ENCODE measurements at places on chromosomes 4 and X.

GRCh38 chr4:143127621-143128020 is 57.1 kb upstream of the USP38 start:
- no peak for DNase-seq

GRCh38 chr4:68591204-68591603 is 15.1 kb upstream of the UGT2B17 start:
- DNase-seq, result no peak

- peak; percentile 21 for DNase-seq
Observed at GRCh38 chr4:105196523-105197145, 50.0 kb downstream of the TET2 start.

- DNase-seq, result peak; percentile 38
Observed at GRCh38 chr4:122003335-122003734, 51.5 kb upstream of the TRPC3 start.

DNA sequence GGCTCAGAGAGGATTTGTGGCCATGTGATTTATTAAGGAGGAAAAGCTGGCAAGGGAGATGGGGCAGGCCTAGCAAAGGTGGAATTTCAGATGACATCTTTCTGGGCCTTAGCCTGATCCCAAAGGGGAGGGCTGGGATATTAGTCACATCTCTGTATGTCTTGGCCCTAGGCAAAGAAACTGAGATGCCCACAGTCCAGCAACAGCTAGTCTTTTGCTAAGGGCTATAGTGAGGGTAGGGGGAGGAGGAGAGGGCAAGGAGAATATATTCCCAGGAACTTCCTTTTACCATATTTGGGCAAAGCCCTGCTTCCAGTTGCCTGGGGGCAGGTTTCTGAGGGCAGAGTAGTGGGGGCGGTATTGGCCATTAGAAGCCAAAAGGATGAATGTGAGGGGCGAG is 209.8 kb upstream of the NR3C2 start:
- no peak for DNase-seq

GRCh38 chrX:16946971-16947562 is 609 bp downstream of the REPS2 start:
- no peak for DNase-seq

DNA sequence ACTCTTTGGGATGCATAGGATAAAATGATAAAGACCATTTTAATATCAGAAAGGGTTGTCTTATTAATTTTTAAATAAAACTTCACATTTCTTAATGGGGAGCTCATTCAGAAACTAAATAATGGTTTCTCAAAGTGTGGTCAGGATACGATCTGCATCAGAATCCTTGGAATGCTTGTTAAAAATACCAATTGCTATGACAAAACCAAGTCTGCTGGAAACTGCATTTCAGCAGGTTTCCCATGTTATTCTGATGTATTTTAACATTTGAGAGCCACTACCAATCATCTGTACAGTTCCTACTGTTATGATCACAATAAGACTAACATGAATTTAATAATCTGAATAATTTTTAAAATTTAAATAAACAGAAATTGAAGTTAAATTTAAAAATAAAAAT is 115.1 kb downstream of the SOWAHB start:
- DNase-seq, result no peak

DNA sequence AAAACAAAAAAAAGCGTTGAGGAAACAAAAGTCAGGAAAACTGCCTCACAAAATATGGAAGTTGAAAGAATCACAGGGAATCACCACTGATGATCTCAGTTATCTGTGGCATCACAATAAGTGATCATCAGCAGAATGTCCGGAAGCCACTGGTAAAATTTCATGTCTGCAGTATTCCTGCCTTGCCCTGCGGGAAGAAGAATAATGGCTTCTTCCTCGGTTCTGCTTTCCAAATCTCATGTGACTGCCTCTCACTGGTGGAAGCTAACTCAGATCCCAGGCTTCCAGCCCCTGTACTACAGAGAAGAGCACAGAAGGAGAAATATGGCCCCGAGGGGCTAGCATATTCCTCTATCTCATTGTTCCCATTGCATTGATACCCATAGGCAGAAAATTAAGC is 12.7 kb upstream of the ZNF330 start:
- no peak for DNase-seq

- DNase-seq, result no peak
Observed at GRCh38 chr4:7341491-7342222, 93.1 kb downstream of the PSAPL1 start.

GRCh38 chrX:125436855-125437254 is 117.2 kb downstream of the TEX13C start:
- no peak for DNase-seq

DNA sequence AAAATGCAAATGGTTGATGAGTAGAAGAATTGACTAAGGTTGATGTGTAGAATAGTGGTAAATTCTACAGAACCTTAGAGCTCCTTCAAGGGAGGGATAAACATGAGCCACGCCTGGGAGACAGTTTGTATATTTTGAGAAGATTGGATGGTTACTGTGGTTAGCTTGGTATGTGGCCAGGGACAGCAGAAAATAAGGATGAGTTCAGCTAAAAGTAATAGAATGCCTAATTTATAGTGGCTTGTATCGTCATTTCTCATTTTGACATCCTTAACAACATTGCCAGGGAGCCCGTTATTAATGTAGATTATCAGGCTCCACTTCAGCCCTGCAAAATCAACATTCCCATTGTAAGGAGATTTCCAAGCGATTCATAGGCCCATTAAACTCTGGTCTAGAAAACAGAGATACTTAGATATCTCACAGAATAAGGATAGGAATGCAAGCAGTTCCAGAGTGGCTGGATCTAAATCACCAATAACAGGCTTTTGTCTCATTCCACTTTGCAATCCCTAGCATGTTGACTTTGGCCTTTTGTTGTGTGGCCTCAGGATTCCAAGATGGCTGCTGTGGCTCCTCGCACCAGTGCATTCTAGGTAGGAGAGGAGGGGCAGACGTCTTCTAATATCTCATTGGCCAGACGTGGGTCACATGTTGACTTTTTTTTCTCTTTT is 6.4 kb upstream of the PTTG2 start:
- no peak for DNase-seq

DNA sequence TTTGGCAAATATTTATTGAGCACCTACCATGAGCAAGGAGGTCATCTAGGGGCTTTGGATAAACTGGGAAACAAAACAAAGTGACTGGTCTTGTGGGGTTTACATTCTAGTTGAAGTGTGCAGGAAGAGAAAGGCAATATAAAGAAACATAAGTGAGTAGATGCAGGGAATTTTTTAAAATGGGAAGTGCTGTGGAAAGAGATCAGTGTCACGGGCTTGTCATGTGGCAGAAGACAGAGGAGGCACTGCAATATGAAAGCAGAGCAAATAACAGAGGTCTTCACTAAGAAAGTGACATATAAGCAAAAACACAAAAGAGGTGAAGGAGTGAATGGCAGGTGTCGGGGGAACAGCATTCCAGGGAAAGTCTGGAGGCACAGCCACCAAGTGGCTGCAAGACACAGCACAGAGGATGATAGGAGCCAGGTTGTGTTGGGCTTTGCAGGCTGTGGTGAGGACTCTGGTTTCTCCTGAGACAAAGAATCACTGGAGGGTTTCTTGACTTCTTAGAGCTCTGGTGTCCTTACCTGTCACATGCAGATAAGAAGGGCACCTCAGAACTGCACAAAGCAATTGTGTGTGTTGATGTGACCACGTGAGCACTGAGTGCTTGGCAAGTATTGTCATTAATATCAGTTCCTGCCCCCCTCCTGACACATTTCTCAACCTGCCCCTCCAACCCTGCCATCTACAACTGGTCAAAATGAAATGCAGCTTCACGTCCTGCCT is 143.5 kb downstream of the TSPAN5 start:
- DNase-seq, result no peak

DNA sequence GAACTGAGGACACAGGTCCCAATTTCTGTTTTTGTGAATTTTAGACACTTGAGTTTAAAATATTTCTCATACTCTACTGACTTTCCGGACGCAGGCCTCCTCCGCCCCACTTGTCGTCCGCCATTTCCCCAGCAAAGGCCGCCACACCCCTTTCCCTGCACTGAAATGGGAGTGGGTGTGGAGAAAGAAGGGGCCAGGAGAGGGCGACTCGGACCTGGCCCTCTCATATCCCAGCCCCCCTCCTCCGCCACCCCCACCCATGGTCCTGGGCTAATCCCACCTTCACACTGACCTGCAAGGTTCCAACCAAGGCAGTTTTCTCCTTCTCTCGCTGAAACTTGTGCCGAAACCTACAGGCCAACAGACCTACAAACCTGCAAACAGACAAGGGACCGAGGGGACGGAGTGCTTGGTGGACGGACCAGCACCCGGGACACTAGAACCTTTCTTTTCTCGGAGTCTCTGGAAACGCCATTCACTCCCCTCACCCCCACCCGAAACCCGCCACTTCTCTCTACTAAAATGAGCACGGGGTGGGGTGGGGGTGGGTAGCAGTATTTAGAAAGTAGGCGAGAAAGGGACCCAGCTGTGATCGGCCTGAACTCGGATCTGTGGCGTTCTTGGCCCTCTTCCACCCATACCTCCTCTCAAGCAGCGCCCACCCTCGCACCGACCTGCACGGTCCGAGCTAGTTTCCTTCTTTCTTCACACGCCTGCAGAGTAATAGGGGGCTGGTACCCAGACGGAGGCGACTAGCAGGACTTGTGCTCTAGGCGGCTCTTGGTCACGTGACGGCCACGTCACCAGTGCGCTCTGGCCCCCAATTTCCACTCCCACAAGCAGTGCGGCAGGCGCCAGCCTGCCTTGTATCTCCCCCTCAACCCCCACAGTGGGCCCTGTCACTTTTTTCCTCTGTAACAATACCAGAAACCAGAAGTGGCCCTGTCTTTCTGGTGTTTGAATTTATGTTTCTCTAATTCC is at the start of gene ARMCX6:
Gene ARMCX6 (minus strand): TSS at position 790 of the 981 bp plus-strand sequence. CDS start 1,380 bp downstream, outside the sequence.
- peak; percentile 81 for DNase-seq

GRCh38 chr4:123827511-123827910 is 430.9 kb downstream of the SPRY1 start:
- no peak for DNase-seq

GRCh38 chrX:150454083-150454482 is 91.0 kb downstream of the MAMLD1 start:
- no peak for DNase-seq

DNA sequence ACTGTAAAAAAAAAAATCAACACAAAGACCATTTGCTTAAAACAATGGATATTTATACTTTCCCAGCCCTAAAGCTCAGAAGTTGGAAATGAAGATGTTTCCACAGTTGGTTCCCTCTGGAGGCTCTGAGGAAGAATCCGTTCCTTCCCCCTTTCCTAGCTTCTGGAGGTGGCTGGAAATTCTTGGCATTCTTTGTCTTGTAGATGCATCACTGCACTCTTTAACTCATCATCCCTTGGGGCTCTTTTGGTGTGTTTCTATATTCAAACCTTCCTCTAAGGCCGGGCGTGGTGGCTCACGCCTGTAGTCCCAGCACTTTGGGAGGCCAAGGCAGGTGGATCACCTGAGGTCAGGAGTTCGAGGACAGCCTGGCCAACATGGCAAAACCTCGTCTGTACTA is 78.7 kb downstream of the VCX3A start:
- no peak for DNase-seq

GRCh38 chr4:102341201-102341600 is 4.1 kb downstream of the SLC39A8 start:
- DNase-seq, result no peak

- no peak for DNase-seq
Observed at GRCh38 chrX:37759878-37760418, 19.9 kb upstream of the CYBB start.

DNA sequence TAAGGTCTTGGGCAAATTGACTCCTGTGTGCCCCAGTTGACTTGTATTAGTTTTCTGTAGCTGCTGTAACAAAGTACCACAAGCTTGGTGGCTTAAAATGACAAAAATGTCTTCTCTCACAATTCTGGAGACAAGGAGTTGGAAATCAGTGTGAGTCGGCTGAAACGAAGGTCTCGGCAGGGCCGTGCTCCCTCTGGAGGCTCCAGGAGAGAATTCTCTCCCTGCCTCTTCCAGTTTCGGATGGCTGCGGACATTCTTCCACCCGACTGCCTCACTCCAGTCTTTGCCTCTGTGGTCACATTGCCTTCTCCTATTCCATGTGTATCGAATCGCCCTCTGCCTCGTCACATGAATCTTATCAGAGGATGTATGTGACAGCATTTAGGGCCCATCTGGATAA is 66.0 kb upstream of the PHOX2B start:
- peak; percentile 21 for DNase-seq

- peak; percentile 42 for DNase-seq
Observed at GRCh38 chr4:138236037-138236436, 6.1 kb downstream of the SLC7A11 start.

- no peak for DNase-seq
Observed at GRCh38 chr4:149321438-149321837, 494.2 kb downstream of the IQCM start.

DNA sequence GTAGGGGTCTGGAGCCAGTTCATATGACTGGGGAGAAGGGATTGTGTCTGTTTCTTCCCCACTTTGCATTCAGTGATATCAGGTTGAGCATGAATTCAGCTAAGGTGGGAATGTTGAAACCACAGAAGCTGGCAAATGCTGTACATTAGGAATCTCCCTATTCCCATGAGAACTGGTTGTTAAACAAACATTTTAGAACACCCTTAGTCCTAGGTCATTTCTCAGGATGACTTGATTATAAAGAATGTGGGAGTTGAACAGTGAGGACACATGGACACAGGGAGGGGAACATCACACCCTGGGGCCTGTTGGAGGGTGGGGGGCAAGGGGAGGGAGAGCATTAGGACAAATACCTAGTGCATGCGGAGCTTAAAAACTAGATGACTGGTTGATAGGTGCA is 62.6 kb upstream of the LIMCH1 start:
- DNase-seq, result no peak

DNA sequence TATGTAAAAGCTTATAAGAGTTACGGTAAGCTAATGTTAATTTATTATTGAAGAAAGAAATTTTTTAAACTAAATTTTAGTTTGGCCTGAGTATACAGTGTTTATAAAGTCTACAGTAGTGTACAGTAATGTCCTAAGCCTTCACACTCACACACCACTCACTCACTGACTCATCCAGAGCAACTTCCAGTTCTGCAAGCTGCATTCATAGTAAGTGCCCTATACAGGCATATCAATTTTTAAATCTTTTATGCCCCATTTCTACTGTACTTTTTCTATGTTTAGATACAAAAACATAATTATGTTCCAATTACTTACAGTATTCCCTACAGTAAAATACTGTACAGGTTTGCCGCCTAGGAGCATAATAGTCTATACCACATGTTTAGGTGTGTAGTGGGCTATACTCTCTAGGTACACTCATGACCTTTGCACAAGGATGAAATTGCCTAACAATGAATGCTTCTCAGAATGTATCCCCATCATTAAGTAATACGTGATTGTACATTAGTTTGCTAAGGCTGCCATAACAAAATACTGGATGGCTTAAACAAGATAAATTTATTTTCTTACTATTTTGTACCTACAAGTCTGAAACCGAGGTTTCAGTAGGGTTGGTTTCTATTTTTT is 333.8 kb upstream of the PCDH7 start:
- no peak for DNase-seq

Measured in dermis blood vessel endothelial cell (primary cell).